ENCODE measurements at places on chromosomes 2 and 18.

DNA sequence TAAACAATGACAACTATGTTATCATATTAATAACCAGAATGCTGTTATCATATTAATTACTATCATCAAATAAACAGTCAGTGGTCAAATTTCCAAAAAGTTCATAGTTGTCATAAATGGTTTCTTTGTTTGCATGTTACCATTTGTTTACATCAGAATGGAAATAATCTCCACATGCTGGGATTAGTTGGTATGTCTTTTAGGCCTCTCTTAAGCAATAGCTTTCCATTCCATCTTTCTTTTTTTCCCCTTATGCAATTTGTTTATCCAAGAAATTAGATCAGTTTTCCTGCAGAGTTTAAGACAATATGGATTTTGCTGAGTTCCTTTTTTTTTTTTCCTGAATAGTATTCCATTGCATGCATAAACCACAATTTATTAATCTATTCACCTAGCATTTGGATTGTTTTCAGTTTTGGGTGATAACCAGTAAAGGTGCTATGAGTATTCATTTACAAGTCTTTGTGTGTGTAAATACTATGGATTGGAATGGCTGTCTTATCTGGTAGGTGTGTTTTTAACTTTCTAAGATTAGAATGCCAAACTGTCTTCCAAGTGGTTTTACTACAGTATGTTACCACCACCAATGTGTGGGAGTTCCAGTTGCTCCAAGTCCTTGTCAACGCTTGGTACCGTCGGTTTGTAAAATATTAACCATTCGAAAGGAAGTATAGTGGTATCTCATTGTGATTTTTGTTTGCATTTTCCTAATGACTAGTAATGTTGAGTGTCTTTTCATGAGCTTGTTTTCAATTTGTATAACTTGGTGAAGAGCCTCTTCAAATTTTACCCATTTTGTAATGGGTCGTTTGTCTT, 33.3 kb upstream of the TXNDC2 start:
- DNase-seq = no peak

- DNase-seq = no peak
Observed at GRCh38 chr2:59655809-59656208, 897.6 kb downstream of the BCL11A start.

- no peak for DNase-seq
Observed at GRCh38 chr18:27277554-27277953, 92.4 kb upstream of the CHST9 start.

DNA sequence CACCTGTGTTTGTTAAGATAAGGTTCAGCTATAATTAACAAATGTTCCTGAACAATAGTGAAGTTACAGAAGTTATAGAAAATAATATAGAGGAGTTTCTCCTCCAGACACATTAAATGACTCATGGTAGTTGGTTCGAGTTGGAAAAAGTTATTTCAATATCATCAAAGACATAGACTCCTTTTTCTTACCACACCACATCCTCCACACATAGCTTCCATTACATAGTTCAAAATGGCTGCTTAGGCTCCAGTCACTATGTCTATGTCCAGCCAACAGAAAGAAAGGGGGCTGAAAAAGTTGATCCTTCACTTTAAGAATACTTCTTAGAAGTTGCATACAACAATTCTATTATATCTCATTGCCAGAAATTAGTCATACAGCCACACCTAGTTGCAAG, 50.7 kb downstream of the DYNAP start:
- DNase-seq = no peak

GRCh38 chr2:45554742-45555140, 56.3 kb downstream of the SRBD1 start:
- no peak for DNase-seq

DNA sequence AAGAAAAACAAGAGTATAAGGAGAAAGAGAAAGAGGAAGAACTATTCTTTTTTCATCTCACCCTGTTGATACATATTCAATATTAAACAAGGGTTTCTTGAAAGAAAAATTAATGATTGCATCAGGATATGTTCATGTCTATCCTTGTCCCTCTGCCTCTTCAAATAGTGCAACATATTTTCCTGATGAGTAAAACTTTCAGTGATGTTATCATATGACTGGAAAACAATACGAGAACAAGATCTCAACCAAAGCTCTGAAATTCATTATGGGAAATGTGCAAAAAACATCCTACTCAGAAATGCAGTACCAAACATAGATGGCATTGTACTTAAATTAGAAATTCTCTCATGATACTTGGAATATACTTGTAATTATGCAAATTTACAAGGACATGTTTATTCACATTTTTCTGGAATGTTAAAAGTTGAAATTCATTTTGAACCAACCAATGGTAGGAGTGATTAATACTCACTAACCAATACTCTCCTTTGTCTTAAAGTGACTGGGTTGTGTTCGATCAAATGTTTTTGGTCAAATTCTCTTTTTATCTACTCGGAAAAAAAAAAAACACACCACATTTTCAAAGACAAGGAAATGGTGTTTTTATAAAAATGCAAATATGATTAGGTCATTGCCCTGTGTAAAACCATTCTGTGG, 148.9 kb upstream of the GULP1 start:
- no peak for DNase-seq

GRCh38 chr2:157751462-157752058, 122.9 kb upstream of the ACVR1C start:
- DNase-seq = no peak

DNA sequence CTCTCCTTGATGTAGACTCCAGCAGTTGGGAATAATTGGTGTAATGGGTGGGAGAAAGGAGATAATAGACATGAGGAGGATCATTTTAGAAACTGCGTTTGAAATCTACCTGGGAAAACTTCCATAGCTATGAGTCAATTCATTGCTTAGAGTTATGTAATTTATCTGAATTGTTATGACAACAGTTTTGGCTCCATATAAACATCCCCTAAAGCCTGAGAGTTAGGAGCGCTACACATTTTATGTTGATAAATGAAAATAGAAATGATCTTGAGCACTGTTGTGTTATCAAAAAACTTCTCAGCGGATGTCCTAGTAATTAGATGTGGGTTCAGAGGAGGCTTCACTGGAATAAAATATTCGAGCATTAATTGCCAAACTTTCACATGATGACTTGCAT, 573.4 kb downstream of the TSN start:
- DNase-seq = no peak
